Hindlimb muscle (tissue), 1 donor: ENCODE measurements at places on chromosomes 6 and 20. TPM values are rescaled to one million over a fixed set of nuclear protein-coding genes. Genes with fewer than 3 reads are reported as not detected.
A peak's percentile ranks its signal among the peaks of the same experiment; 100 is the strongest.

DNA sequence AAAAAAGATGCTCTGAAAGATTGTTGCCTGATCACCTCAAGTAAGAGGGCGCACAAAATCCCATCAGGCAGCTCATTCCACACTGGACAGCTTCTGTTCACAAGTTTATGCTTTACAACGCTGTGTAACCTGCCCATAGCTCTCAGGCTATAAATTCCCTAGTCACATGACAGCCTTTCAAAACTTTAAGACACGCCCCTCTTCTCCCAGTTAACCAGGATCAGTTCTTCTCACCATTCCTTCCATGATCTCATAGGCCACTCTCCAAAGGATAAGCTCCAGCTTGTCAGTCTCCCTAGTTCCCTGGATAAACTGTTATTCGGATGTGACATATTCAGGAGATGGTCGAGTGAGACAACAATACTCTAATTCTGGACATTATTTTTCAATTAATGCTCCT, 15.0 kb downstream of the ADNP start:
- DNase-seq = no peak

- peak; percentile 57 for DNase-seq
Observed at GRCh38 chr20:45293041-45294002, 13.3 kb upstream of the RBPJL start.

GRCh38 chr6:138443979-138444378, 40.0 kb downstream of the HEBP2 start:
- no peak for DNase-seq

GRCh38 chr6:21666201-21666691, 72.7 kb downstream of the SOX4 start:
- DNase-seq = peak; percentile 45

OR2J3 gene
- polyA plus RNA-seq = not detected

DNA sequence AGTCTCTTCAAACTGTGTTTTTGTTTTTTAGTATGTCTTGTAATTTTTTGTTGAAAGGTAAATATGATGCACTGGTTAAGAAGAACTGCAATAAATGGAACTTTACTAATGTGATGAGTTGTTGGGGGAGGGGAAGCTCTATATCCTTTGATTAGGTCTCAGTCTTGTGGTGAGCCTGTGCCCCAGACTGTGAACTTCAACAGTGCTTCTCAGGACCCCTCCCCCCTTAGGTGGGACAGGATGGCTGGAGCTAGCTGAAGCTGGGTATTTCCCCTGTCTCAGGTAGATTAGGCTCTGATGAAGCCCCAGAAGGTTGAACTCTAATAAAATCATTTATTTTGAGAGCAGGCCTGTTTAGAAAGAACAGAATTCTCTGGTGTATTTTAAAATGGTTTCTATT, 31.4 kb upstream of the TASP1 start:
- DNase-seq = no peak

DNA sequence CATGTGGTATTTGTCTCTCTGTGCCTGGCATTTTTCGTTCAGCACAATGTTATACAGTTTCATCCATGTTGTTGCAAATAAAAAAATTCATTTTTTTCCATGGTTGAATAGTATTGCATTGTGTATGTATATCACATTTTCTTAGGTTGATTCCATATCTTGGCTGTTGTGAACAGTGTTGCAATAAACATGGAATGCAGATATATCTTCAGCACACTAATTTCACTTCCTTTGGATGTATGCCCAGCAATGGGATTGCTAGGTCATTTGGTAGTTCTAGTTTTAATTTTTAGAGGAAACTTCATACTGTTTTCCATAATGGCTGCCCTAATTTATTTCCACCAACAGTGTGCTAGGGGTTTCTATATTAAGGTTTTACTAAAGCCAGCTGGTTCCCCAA, 52.6 kb downstream of the GFRAL start:
- DNase-seq = no peak

DNA sequence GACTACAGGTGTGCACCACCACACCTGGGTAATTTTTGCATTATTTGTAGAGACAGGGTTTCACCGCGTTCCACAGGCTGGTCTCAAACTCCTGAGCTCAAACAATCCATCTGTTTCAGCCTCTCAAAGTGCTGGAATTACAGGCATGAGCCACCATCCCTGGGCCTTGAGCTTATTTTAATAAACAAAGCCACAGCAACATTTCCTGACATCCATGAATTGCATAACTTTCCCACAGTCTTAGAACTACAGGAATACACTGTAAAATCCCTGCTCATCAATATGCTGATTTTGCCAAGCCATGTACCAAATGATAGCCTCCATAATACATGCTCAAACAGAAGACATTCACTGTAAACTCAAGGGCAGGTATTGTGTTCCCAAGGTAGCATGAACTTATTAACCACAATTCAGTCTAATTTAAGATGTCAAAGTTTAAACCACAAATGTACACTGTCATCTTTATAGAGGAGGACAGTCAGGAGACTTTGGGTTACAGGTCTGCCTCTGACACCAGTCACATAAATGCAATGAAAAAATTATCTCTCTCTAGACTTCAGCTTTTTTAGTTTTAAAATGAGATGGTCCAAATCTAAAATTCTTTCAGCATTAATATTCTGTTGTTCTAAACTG, 40.0 kb downstream of the NUDT3 start:
- DNase-seq = no peak

DNA sequence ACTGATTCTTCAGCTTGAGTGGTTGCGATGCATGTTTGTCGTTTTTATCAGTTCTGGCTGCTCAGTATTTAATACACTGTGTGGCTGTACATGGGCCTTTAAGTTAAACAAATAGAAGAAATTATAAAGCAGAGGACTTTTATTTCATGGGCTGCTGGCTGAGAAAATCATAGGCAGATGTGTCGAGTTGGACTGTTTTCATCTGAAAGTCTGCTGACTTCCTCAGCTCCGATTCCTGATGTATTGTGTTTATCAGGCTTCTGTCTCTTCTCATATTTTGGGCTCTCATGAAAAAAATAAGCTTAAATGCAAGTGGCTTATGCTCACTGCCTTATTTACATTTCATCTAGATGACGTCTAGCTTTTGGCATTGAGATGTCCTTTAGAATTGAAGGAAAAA, 129.5 kb upstream of the GGTLC1 start:
- DNase-seq = peak; percentile 29

GRCh38 chr6:81864124-81864523, 111.6 kb upstream of the TENT5A start:
- no peak for DNase-seq

DNA sequence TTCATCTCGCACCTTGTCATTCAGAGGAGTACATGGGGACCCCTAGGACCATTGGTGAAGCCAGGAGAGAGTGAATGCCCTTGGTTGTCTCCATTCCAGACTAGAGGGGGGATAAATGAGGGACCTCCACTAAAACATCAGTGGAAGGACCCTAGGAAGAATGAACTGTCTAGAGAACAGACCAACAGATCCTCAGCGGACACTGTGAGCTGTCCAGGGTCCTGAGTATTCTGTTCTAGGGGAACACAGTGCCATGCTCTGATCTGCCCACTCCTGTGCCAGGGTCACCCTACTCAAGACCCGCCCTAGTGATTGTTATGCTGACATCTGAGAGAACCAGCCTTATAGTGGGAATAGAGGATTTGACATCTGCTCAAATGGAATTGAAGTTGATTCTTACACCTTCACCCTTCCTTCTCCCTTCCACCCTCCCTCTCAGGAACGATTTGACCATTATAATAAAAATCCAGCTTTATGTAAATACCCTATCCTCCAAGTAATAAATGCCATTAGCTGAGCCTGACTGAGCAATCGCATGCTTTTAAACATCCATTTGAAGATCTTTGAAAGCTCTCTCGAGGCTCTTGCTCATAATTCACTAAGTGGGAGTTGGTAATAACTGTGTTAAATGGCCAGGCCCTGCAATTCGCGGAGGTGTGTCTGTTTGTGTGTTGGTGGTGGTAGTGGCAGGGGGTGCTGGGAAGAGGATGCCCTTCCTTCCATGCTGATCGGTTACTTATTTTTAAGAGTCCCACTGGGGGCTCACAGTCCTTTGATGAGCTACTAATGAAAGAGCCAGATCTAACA, 43.6 kb upstream of the SLC32A1 start:
- DNase-seq = peak; percentile 25

- DNase-seq = no peak
Observed at GRCh38 chr6:104603108-104603745, 256.5 kb downstream of the HACE1 start.

DNA sequence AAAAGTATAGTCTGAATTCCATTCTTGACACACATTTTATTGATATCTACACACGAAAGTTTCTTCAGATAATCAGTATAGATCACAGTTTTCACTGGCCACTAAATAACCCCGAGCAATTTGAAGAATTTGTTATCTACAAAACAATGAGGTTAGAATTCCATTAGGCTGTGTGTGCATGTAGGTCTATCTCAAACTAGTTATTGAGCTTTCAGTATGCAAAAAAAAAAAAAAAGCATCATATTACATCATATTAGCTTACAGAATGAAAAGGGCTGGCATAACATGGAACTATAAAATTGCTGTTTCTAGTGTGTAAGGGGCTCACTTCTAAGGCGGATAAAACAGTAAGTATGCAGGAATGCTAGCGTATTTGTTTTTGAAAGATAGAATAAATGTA, 59.5 kb upstream of the ADGRG6 start:
- DNase-seq = no peak

ALDH8A1 gene
- 1.1 TPM for polyA plus RNA-seq

GRCh38 chr6:158497620-158498019, 62.3 kb upstream of the TMEM181 start:
- DNase-seq = no peak

DNA sequence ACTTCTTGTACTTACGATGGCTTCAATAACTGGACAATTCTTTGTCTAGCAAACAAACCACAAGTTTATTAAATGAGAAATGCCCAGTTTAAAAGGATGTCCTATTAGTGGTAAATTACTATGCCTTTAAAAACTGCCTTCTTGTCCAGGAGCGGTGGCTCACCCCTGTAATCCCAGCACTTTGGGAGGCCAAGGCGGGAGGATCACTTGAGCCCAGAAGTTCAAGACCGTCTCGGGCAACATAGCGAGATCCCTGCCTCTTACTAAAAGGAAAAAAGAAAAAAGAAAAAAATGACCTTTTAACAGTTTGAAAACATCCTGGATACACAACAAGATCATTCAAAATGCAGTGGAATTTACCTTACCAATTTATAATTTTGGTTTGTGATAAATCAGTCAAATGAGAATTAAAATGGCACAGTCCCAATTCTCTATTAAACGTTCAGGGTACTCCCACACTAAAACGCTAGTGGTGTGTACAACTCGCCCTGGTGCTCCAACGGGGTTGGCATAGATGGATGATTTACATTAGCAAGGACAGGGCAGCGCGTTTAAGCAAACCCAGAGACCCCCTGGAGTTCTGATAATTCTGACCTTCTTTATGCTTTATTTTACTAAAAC, 2.3 kb downstream of the ZBTB2 start:
- DNase-seq = no peak

- no peak for DNase-seq
Observed at GRCh38 chr6:17900011-17900410, 87.4 kb downstream of the KIF13A start.

DNA sequence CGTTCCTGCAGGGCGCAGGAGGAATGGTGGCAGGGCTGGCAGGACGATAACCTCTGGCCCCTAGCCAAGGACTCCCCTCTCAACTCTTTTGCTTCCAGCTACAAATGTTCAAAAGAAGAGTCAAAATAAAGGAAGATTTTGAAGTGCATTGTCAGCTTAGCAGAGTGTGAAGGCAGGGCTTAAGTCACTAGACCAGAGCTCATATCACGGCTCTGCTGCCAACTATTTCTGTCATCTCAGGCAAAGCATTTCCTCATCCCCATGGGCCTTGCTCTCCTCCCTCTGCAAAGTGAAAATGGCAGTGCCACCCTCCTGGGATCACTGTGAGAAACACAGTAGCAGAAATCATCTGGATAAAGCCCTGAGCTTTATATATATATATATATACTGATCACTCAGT, 36.7 kb downstream of the CFAP61 start:
- DNase-seq = no peak

GRCh38 chr6:65646544-65646943, 60.5 kb downstream of the EYS start:
- no peak for DNase-seq

GRCh38 chr6:1759870-1760269, 150.2 kb downstream of the FOXC1 start:
- no peak for DNase-seq

DNA sequence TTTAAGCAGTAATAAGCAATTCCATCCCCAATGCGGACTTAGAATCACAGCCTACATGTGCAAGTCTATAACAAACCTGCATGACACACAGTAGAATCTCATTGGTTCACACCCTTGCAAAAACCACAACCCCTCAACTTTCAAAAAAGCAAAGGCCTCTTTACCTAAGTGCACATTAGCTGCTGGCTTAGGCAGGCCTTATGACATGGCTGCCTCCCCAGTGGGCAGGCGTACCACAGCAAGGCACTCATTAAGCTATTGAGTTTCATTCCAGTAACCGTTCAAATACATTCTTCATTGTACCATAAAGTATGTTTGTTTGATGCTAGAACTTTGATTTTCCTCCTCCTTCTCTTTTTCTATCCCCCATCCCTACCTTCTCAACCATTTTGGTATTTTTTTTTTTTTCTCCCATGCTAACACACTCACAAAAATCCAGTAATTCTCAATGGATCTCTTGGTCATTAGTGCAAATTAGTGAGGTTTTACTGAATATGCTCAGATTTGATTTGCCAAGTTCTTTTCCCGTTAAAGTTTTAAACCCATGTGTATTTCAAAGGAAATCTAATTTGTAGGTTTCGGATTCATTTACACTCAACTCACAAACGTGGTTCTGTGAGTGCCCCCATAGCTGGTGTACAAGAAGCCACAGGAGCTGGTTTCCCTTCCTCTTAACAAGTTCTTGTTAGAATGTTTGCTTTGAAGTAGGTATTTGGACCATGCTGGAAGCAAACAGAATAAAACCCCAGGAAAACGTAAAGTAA, 460.4 kb upstream of the RUNX2 start:
- no peak for DNase-seq

- DNase-seq = no peak
Observed at GRCh38 chr6:119384444-119384843, 34.9 kb upstream of the MAN1A1 start.
